ENCODE measurements at places on chromosomes 16 and 17. TPM values are rescaled to one million over a fixed set of nuclear protein-coding genes. Genes with fewer than 3 reads are reported as not detected.

- H3K27me3 ChIP-seq = no peaks in the 10 kb centered on the region
- DNase-seq = no peak
Measured at GRCh38 chr16:66580605-66581209, 1.4 kb downstream of the CMTM2 start.

DNA sequence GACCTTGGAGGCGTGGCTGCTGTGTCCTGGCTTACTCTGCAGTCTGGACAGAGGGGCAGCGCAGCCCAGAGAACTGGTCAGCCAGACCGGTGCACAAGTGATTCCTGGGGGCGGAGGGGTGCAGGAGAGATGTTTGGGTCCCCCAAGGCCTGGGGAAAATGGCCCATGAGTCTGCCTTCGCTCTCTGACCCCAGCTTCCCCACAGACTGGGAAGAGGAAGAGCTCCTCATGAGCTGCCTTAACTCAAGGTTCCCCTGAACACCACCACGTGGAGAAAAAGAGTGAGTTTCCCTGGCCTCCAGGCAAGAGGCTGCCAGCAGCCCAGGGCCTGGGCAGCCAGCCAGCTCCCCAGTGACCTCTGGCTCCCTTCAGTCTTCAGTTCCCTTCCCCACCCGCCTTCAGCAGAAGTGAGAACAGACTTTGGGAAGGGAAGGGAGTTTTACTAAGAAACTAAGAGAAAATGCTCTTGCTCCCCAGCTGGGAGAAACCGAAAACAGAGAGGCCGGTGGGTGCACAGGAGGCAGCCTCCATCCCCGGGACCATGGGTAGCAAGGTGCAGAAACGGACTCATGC lies 2.0 kb upstream of the C17orf99 start:
- H3K4me1 ChIP-seq = no peaks in the 10 kb centered on the region
- peak; percentile 92 for DNase-seq
- H3K27ac ChIP-seq = no peak overlapping the region
- no peaks in the 10 kb centered on the region for H3K27me3 ChIP-seq
- no peak overlapping the region for H3K4me3 ChIP-seq

DNA sequence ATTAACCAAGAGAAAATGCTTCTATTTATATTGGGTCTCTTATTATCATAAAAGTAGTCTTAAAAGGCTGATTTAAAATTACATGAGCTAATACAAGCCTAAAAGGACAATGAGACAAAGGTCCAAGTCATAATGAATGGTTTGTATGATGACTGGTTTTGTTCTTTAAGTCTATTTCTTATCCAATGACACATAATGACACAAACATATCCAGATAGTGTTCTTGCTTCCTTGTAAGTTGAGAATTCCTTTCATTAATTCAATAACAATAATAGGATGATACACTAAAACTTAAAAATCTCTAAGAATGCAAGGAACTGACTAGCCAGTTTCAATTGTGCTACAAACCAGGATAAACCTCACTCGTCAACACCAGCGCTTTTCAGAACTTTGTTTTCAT lies 244.1 kb downstream of the CEP112 start:
- H3K4me1 ChIP-seq = no peaks in the 10 kb centered on the region
- H3K4me3 ChIP-seq = no peak overlapping the region
- H3K36me3 ChIP-seq = no peaks in the 10 kb centered on the region
- no peak overlapping the region for H3K27ac ChIP-seq
- DNase-seq = no peak
- H3K27me3 ChIP-seq = no peaks in the 10 kb centered on the region

GRCh38 chr16:69199382-69199781 lies 12.4 kb downstream of the SNTB2 start:
- no peaks in the 10 kb centered on the region for H3K36me3 ChIP-seq
- H3K27ac ChIP-seq = no peak overlapping the region
- H3K4me1 ChIP-seq = peaks cover 4% of the 10 kb centered on the region

The CACNG3 gene
- total RNA-seq = not detected

The PIRT gene
- not detected for total RNA-seq

The GAS2L2 gene
- total RNA-seq = not detected

The SPECC1 gene
- 61.8 TPM for total RNA-seq

The KCTD19 gene
- 0.12 TPM for total RNA-seq

DNA sequence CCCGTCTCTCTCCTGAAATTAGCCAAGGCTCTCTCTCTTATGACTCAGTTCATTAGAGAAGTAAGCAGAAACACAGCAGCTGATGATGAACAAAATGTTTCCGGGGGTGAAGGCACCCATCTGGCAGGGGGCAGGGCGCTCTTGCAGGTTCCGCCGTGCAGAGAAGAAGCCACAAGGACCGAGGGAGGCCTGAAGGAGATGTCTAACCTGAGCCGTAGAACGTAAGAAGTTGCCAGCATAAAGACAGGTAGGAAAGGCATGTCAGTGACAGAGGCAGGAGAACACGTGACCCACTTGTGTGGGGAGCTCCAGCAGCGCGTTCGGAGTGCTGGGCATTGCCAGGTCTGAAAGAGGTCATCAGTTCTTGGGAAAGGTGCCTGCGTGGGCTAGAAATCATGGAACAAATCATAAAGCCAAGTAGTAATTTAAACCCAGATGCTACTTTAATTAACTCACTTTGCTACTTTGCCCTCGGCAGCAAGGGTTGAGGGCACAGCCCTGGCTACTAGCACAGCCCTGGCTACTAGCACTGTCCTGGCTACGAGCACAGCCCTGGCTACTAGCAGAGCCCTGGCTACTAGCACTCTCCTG lies 198.6 kb downstream of the RPTOR start:
- no peaks in the 10 kb centered on the region for H3K36me3 ChIP-seq
- no peaks in the 10 kb centered on the region for H3K27me3 ChIP-seq
- no peaks in the 10 kb centered on the region for H3K4me1 ChIP-seq
- no peak overlapping the region for H3K27ac ChIP-seq

GRCh38 chr16:28495795-28496749 lies 1.6 kb downstream of the APOBR start:
- DNase-seq = no peak
- no peaks in the 10 kb centered on the region for H3K4me1 ChIP-seq
- H3K4me3 ChIP-seq = no peak overlapping the region
- H3K36me3 ChIP-seq = no peaks in the 10 kb centered on the region

The GRIN2A gene
- 3.3 TPM for total RNA-seq

GRCh38 chr16:4663465-4663776 lies 29.9 kb upstream of the NUDT16L1 start:
- no peak overlapping the region for H3K27ac ChIP-seq
- H3K36me3 ChIP-seq = peaks cover 7% of the 10 kb centered on the region

- H3K36me3 ChIP-seq = peaks cover 4% of the 10 kb centered on the region
- H3K4me3 ChIP-seq = no peak overlapping the region
- H3K4me1 ChIP-seq = no peaks in the 10 kb centered on the region
- no peak for DNase-seq
- H3K27me3 ChIP-seq = no peaks in the 10 kb centered on the region
Measured at GRCh38 chr17:72887917-72888316, 204.6 kb downstream of the SLC39A11 start.

DNA sequence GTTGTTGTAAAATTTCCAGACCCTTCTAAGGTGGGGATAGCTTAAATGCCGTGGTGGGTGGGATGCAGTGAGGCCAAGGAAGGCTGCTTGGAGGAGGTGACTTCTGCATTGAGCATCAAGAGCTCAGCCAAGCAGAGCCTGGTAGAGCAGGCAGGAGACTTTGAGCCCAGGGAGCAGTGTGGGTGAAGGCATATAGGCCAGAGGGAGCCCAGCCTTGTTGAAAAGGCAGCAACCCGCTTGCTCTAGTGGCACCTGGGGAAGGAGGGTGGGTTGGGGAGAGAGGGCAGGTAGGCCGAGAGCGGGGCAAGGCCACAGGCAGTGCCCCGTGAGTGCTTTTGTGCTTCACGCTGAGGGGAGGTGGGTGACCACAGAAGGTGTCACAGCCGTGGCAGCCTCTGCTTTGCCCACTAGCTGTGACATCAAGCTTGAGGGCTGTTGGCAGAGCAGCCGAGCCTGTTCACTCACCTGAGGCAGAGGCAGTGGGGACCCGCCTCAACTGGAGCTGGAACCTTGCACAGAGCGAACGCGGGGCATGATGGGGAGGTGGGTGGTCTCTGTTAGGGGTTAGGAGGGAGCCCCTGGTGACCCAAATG lies 56.1 kb downstream of the IRF8 start:
- no peaks in the 10 kb centered on the region for H3K4me1 ChIP-seq
- H3K27me3 ChIP-seq = no peaks in the 10 kb centered on the region
- no peak overlapping the region for H3K4me3 ChIP-seq
- H3K27ac ChIP-seq = no peak overlapping the region
- no peaks in the 10 kb centered on the region for H3K36me3 ChIP-seq
- DNase-seq = no peak

- no peaks in the 10 kb centered on the region for H3K27me3 ChIP-seq
- no peak for DNase-seq
- H3K4me1 ChIP-seq = peaks cover 4% of the 10 kb centered on the region
- no peaks in the 10 kb centered on the region for H3K36me3 ChIP-seq
- H3K4me3 ChIP-seq = no peak overlapping the region
Measured at GRCh38 chr16:50744881-50745280, 3.0 kb downstream of the CYLD start.

The CDYL2 gene
- total RNA-seq = 12.8 TPM

The RAC3 gene
- total RNA-seq = not detected

The EME1 gene
- not detected for total RNA-seq

GRCh38 chr17:69404399-69404798 lies 10.1 kb upstream of the MAP2K6 start:
- no peak overlapping the region for H3K27ac ChIP-seq

GRCh38 chr17:9291912-9292560 lies 270.7 kb downstream of the NTN1 start:
- peaks cover 3% of the 10 kb centered on the region for H3K4me1 ChIP-seq
- H3K27ac ChIP-seq = peak overlapping the region; percentile 61
- no peaks in the 10 kb centered on the region for H3K36me3 ChIP-seq
- H3K4me3 ChIP-seq = no peak overlapping the region
- peak; percentile 55 for DNase-seq
- H3K27me3 ChIP-seq = no peaks in the 10 kb centered on the region

- H3K4me1 ChIP-seq = no peaks in the 10 kb centered on the region
- no peaks in the 10 kb centered on the region for H3K36me3 ChIP-seq
- no peak overlapping the region for H3K4me3 ChIP-seq
Measured at GRCh38 chr17:66903781-66904180, 60.7 kb upstream of the CACNG4 start.

The VAT1L gene
- 9.3 TPM for total RNA-seq

The RNF227 gene
- total RNA-seq = 3.0 TPM

GRCh38 chr16:48041981-48042421 lies 113.8 kb downstream of the ABCC12 start:
- no peak overlapping the region for H3K27ac ChIP-seq
- no peak for DNase-seq
- no peaks in the 10 kb centered on the region for H3K27me3 ChIP-seq
- no peak overlapping the region for H3K4me3 ChIP-seq
- no peaks in the 10 kb centered on the region for H3K4me1 ChIP-seq
- H3K36me3 ChIP-seq = no peaks in the 10 kb centered on the region

GRCh38 chr16:67561501-67561823 lies 864 bp upstream of the CTCF start:
- peak overlapping the region; percentile 64 for H3K27ac ChIP-seq
- peak overlapping the region; percentile 37 for H3K4me3 ChIP-seq
- no peaks in the 10 kb centered on the region for H3K36me3 ChIP-seq
- no peaks in the 10 kb centered on the region for H3K27me3 ChIP-seq
- DNase-seq = no peak
- no peaks in the 10 kb centered on the region for H3K4me1 ChIP-seq

DNA sequence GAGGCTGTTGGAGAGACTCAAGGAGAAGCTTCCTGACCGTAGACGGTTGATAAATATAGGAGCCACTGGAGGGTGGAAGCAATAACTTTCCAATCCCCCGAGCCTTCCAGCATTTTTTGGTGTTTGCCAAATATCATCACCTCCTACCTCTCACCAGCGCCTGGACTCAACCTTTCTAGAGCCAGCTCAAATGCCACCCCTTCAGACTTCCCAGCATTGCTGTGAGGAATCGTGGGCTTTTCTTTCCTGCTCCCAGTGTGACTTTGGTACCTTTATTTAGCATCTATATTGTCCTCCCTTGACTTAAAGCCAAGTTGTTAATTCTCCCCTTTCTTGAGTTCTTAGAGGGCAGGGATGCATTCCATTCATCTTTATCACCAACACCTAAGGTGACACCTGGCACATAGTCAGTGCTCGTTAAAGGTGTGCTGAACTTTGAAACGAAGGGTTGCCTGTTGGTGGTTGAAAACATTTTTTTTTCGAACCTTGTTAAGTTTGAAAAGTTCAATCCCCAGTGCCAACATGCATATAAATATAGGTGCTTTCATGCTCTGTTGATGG lies 35.3 kb upstream of the CCR7 start:
- DNase-seq = no peak
- no peaks in the 10 kb centered on the region for H3K36me3 ChIP-seq
- H3K27ac ChIP-seq = no peak overlapping the region
- no peaks in the 10 kb centered on the region for H3K4me1 ChIP-seq

DNA sequence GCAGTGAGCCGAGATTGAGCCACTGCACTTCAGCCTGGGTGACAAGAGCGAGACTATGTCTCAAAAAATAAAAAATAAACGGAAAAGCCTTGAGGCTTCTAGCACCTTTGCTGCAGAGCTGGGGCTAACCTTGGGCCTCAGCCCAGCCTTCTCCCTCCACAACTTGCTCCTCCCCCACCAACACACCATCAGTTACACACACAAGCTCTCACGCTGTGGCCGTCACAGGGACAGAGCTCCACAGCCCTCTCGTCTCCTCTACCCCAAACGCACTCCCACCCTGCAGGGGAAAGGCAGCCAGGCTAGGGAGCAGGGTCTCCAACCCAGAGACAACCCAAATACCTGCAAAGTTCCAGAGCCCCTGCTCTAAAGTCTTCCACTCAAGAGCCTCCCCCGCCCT lies 22.0 kb upstream of the MRPS23 start:
- no peaks in the 10 kb centered on the region for H3K27me3 ChIP-seq
- DNase-seq = no peak
- no peaks in the 10 kb centered on the region for H3K36me3 ChIP-seq
- no peak overlapping the region for H3K27ac ChIP-seq
- H3K4me1 ChIP-seq = no peaks in the 10 kb centered on the region

GRCh38 chr16:51813609-51814008 lies 662.5 kb upstream of the SALL1 start:
- no peaks in the 10 kb centered on the region for H3K36me3 ChIP-seq
- H3K27ac ChIP-seq = no peak overlapping the region
- no peak overlapping the region for H3K4me3 ChIP-seq
- DNase-seq = no peak
- H3K4me1 ChIP-seq = no peaks in the 10 kb centered on the region

DNA sequence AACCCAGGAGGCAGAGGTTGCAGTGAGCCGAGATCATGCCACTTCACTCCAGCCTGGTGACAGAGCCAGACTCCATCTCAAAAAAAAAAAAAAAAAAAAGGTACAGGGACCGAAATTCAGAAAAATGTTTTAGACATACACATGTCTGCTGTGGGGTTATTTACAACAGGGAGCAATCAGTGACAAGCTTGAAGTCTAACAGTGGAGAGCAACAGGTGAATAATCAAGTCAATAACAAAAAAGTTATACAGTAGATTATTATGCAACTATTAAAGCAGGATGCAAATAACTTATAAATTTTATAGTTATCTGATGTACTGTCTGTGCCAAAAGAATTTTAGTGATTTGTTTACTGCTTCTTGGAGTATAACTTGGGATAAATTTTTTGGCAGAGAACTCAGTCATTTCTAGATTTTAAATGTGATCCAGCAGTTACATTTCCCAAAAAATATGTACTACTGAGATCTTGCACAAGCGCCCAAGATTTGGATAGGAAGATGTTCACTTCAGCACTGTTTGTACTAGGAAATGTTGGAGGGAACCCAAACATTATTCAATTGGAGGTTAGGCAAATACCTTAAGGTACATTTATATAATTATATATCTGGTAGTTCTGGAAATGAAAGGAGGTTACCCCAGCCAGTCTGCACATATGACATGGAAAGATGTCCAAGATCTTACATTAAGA lies 34.1 kb downstream of the EEF2K start:
- H3K4me1 ChIP-seq = no peaks in the 10 kb centered on the region
- DNase-seq = no peak
- H3K4me3 ChIP-seq = no peak overlapping the region
- no peaks in the 10 kb centered on the region for H3K27me3 ChIP-seq
- no peaks in the 10 kb centered on the region for H3K36me3 ChIP-seq
- H3K27ac ChIP-seq = no peak overlapping the region

- H3K36me3 ChIP-seq = no peaks in the 10 kb centered on the region
- H3K4me3 ChIP-seq = no peak overlapping the region
- H3K4me1 ChIP-seq = no peaks in the 10 kb centered on the region
Measured at GRCh38 chr16:28317040-28317880, 24.9 kb downstream of the SBK1 start.

Data from aorta (tissue), 5 donors.